Naive B cell (primary cell): ENCODE measurements at places on chromosomes 5 and 9.

GRCh38 chr5:73786043-73786831 lies 160.2 kb downstream of the ARHGEF28 start:
- no peaks in the 10 kb centered on the region for H3K36me3 ChIP-seq
- H3K27ac ChIP-seq, result no peak overlapping the region
- no peak for DNase-seq
- H3K4me1 ChIP-seq, result no peaks in the 10 kb centered on the region
- no peak overlapping the region for H3K4me3 ChIP-seq

DNA sequence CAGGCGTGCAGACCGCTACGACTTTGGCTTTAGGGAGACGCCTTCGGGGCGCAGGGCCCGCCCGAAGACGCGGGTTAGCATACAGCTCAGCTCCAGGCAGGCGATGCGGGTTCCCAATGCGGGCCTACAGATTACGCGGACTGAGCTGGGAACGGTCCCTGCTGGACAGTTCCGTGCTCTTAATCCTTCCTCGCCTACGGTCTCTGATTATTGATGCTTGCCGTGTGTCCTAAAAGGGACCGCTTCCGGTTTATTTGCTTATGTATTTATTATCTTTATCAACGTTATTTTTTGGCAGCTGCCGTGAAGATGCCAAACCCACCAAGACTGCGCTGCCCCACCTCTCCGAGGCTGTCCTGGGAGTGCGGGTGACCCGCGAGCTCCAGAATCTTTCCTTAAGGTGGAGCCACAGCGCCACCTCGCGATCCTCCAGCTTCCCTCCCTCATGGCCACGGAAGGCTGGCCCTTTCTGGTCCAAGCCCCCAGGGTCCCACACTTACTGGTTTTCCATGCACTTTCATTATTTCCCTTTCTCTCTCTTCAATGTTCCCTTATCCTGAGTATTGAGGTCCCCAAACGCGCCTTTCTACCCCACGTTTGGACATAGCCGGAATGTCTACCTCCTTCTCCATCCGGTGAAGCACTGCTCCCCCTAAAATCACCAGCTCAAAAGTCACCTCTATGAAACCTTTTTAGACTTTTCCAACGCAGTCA lies 7.0 kb upstream of the EBF1 start:
- H3K27me3 ChIP-seq, result no peaks in the 10 kb centered on the region
- no peaks in the 10 kb centered on the region for H3K36me3 ChIP-seq
- H3K4me3 ChIP-seq, result peak overlapping the region; percentile 96
- peak; percentile 77 for DNase-seq
- peaks cover 50% of the 10 kb centered on the region for H3K4me1 ChIP-seq
- H3K27ac ChIP-seq, result peak overlapping the region; percentile 79

- H3K36me3 ChIP-seq, result no peaks in the 10 kb centered on the region
- no peak for DNase-seq
- H3K27ac ChIP-seq, result no peak overlapping the region
- H3K4me3 ChIP-seq, result peak overlapping the region; percentile 81
- peaks cover 10% of the 10 kb centered on the region for H3K27me3 ChIP-seq
Measured at GRCh38 chr5:176659860-176660461, 12.7 kb downstream of the TSPAN17 start.

- H3K4me3 ChIP-seq, result peak overlapping the region; percentile 80
- no peak for DNase-seq
- H3K36me3 ChIP-seq, result no peaks in the 10 kb centered on the region
- H3K4me1 ChIP-seq, result peaks cover 29% of the 10 kb centered on the region
- no peaks in the 10 kb centered on the region for H3K27me3 ChIP-seq
Measured at GRCh38 chr5:179732918-179733771, 523 bp downstream of the MAML1 start.
